ENCODE measurements at places on chromosomes 16 and 17.

DNA sequence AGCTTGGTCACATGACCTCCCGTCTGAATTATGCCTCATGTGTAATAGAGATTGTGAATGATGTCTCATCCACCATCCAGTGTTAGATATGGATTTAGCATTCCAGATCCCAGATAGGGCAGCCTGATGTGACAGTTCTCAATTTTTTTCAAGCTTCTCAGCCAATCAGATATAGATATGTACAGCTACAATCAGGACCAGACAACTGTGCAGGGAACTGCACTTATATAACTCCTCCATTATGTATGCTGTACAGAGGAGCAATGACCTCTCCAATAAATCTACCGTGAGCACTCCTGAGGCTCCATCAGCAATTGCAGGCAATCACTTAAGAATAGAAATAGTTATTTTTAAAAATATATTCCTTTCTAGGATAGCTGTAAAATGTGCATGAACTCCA is 722.8 kb upstream of the SOX9 start:
- ATAC-seq: no peak

DNA sequence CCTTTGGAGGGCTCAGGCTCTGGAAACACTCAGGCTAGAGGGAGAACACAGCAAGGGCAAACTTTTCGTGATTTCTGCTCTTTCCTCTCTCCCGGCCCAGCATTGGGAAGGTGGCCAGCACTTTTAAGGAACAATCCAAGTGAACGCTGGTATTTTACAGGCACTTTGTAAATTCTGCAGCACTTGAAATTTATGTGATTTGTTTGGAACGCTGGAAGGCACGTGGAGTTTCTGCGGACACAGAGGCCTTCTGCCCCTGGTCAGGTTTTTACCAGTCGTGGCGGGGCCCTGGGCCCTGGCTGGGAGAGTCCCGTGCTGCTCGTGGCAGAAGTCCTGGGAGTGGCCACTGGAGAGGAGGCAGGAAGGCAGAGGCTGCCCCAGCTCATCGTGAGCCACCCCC is 188.6 kb downstream of the ENGASE start:
- ATAC-seq: no peak

DNA sequence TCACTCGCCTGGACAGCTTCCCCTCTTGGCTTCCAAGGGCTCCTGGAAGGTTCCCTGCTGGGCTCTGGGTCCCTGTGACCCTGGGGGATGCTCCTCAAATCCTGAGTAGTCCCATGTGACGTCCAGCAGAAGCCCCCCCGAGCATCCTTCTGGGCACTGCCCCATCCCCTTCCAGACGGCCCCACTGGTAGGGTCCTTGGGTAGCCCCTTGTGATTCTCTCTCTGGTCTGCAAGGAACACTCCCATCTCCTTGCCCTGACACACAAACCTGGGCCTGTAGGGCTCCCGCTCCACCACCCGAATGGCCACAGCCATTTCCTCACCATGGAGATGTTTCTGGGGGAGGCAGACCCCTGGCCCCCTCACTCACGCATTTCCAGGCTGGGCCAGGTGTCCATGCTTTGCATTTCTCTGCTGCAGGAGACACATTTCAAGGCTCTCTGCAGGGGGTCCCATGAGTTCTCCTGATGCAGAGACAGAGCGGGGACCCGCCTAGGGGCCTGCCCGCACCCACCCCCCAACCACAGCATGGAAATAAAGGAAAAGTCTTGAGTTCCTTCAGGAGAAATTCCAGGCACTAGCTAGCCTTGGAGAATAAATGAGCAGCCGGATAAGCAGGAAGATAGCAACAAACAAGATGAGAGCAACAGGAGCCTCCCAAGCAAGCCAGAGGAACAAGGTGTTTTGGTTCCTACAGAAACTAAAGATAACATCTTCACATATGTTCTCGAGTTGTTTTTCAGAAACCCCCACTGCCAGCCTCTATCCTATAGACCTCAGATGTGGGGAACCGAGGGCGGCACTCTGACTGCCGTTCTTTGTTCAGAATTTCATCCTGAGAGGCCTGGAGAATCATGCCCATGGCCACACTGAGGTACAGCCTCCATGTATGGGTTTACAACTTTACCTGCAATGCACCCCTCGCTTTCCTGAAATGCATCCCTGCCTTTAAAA is 128.8 kb downstream of the MGAT5B start:
- no peak for ATAC-seq

- no peak for ATAC-seq
Observed at GRCh38 chr16:81588326-81589081, 143.9 kb downstream of the CMIP start.

DNA sequence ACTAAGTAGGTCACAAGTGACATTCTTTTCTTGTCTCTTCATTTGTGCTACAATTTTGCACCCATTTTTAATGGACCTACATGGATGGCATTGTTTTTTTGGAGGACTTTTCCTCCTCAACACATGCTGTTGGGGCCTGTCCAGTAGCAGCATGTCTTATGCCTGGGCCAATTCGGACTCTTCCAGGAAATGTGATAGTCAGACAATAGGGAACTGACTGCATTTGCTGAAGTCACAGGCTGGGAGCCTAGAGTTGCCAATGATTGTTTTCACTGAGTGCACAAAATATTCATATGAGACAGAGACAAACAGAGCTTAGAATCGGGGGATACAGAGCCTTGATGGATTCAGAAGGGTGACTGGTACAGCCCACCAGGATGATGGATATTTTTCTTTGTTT is 867.3 kb upstream of the GOT2 start:
- ATAC-seq: no peak

GRCh38 chr17:41483991-41484826 is 3.3 kb upstream of the KRT35 start:
- ATAC-seq: no peak

GRCh38 chr17:16987066-16987829 is 15.3 kb upstream of the TNFRSF13B start:
- no peak for ATAC-seq

- no peak for ATAC-seq
Observed at GRCh38 chr17:57918017-57918895, 37.0 kb downstream of the CUEDC1 start.

- no peak for ATAC-seq
Observed at GRCh38 chr17:61970030-61970429, 42.2 kb upstream of the INTS2 start.

DNA sequence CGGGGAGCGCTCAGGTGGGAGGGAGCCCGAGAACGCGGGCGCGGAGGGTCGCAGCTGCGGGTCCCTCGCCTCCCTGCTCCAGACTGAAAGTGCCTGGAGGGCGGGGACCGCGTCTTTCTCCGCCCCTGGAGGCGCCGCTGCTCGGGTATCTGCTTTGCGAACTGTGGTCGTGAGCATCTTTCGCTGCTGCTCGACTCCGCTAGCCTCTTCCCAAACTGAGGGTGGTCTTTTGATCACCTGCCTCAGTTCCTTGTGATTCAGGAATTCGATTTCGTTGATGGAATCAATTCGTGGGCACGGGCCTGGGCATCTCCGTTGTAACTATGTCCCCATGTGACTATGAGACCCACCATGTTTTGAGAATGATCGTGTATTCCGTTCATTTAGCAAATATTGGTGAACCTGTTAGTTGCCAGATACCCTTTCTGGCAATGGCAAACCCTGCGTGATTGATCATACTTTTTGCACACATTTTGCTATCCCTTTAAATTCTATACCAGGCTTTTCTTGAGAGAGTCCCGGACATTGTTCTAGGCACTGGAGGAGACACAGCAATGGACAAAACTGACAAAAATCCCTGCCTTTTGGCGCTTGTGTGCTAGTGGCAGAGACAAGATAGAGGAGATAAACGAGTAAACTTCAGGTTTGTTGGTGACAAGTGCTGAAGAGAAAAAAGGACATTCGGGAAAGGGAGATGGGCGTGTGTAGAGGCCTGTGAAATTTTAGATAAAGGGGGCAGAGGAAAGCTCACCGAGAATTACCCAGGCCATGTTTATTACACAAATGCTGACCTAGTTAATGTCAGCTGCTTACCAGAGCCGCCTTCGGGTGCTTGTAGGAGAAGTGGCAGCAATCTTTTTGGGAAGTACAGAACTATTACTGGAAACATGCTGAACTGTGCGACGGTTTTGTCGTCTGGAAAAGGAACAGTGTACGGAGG is 948 bp downstream of the UTP18 start:
- no peak for ATAC-seq

- no peak for ATAC-seq
Observed at GRCh38 chr17:64984851-64985521, 65.7 kb upstream of the LRRC37A3 start.

- no peak for ATAC-seq
Observed at GRCh38 chr17:79609049-79609589, 1.7 kb downstream of the RBFOX3 start.

GRCh38 chr16:72921620-72922019 is 126.3 kb downstream of the ZFHX3 start:
- no peak for ATAC-seq

GRCh38 chr17:4307179-4307930 is 43.6 kb upstream of the ANKFY1 start:
- ATAC-seq: no peak

DNA sequence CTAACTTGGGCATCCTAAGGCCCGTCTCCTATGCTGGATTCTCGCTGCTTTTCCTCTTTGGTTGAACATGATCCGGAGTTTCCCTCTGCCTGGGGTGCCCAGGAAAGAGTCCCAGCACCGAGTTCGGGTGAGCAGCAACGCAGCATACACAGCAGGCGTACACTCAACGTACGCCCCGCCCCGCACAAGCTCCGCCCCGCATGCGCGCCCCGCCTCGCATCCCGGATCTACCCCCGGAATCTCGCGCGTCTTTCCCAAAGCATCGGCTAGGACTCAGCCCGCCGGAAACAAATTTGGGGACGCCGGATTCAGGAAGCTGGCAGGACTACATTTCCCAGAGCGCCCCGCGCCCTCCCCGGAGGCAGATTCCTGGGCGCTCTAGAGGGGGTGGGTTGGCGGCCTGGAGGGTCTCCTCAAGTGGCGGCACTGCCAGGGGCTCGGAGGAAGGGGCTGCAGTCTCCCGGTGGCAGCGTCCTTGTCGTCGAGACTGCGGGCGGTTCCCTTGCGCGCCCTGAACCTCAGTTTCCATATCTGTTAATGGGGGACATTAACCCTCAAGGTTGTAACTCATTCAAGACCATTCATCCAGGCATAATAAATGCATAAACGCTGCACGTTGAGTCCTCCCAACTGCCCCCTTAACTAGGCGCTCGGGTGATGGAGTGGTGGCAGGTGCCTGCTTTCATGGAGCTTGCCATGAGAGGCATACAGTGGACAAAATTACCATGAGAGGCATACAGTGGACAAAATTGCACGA is 1.8 kb upstream of the ZNF500 start:
- peak; percentile 84 for ATAC-seq

- no peak for ATAC-seq
Observed at GRCh38 chr16:12775656-12776236, 27.9 kb downstream of the CPPED1 start.

DNA sequence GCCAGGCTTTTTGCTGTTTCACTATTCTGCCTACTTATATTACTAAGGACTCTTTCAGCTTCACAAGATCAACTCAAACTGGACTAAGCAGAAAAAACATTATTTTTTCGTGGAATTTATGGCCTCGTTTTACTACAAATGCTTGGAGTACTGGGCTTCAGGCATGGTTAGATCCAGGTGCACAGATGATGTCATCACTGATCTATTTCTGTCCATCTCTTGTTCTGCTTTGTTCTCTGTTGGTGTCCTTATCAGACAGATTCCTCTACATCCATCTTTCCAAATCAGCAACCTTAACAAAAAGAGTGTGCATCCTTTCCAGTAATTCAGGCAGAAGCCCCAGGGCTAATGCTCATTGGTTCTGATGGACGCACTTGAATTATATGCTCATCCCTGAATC is 109.9 kb upstream of the DNAH9 start:
- ATAC-seq: no peak

GRCh38 chr16:65122724-65123395 is 997 bp upstream of the CDH11 start:
- no peak for ATAC-seq

DNA sequence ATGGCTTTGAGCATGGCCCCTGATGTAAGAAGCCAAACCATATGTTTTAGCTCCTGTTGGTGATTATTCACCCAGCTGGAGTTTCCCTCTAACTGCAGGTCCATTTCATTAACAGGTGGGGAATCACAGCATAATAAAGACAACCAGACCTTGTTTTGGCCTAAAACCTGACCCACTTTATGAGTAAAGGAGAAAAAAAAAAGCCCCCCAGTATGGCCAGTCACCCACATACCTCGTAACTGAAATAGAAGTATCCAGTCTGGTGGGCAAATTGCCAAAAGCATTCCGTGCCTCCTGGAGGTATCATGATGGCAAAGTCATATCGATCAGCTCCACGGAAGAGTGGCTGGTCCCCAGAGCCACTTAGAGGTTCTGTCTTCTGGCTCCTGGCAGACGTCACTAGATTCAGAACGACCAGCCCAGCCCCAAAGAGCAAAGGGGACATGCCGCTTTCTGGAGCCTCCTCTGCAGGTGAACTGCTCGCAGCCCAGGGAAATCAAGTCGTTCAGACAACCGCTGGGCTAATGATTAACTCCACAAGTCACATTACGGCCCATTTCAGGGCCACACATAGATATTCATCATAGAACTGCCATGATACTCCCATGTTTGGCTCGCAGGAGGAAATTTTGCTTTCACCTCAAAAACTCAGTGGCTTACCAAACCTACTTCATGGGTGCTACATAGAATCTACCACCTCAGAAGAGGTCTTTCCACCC is at the start of gene TMED6:
TSS of gene TMED6 (minus strand) at position 478 of the 719 bp plus-strand sequence. CDS start at position 445, 33 bp downstream.
- no peak for ATAC-seq

- ATAC-seq: no peak
Observed at GRCh38 chr17:59330053-59330942, 1.2 kb upstream of the YPEL2 start.

- no peak for ATAC-seq
Observed at GRCh38 chr17:53949473-53950090, 126.9 kb downstream of the KIF2B start.

GRCh38 chr16:56625140-56625942 is at the start of gene MT1E:
TSS of gene MT1E (plus strand) at chr16:56625781. CDS start at chr16:56625852, 71 bp downstream.
- peak; percentile 54 for ATAC-seq

GRCh38 chr17:78613416-78613815 is 36.2 kb upstream of the DNAH17 start:
- no peak for ATAC-seq

GRCh38 chr16:10741844-10742243 is 1.8 kb upstream of the NUBP1 start:
- no peak for ATAC-seq

- ATAC-seq: peak; percentile 20
Observed at GRCh38 chr17:6549384-6550036, 6.8 kb downstream of the PITPNM3 start.

GRCh38 chr16:31083081-31083480 is 5.7 kb downstream of the PRSS53 start:
- no peak for ATAC-seq

DNA sequence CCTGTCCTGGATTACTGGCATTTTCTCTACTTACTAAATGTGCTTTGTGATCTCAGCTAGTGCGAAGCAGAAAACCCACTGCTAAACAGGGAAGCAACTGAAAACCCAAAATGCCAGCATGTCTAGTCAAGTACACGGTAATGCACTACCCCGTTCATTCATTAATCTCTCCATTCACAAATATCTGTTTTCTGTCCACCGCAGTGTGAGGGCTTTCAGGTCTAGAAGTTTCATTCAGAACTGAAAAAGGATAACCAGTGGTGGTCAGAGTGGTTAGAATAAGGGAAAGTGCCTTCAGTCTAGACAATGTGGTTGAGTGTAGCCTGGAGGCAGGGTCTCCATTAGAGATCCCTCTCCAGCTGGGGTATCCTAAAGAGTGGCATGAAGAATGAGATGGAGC is 68.3 kb downstream of the C17orf67 start:
- no peak for ATAC-seq

All from stimulated activated memory B cell treated with anti-CD40 and anti-IgM and Interleukin-4, amounts not matched to agents 10 μg/mL and 1 μg/mL and 100 μg/mL, for 72 hours (primary cell).